ENCODE measurements at places on chromosomes 2 and 18.

GRCh38 chr2:44051593-44052347 is 56.0 kb upstream of the LRPPRC start:
- DNase-seq: no peak

DNA sequence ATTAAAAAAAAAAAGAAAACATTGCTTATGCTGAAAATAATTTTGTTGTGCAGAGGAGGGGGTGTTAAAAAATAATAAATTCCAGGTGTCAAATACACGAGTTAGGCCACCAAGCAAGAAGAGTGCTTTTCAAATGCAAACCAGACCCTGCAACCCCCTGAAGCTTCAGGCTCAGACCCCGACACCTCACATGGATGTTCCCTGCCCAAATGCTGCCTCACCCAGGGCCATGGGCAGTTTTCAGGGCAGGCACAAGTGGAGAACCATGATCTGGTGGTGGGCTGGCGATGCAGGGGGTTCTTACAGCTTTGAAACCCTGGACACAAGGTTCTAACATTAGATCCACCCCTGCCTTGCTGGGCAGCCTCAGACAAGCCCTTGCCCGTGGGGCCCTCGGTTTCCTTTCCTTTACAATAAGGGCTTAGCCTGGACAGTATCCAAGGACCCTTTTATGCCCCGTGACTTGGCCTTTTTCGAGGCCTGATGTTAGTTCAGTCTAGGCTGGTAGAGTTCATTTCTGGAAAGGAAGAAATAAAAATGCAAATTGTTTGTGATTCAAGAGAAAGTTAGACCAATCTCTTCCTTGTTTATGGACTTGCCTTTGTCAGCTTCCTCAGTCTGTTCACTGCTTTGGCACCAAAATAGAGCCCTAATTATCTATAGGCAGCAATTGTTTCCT is 168.7 kb downstream of the DDX1 start:
- no peak for DNase-seq

DNA sequence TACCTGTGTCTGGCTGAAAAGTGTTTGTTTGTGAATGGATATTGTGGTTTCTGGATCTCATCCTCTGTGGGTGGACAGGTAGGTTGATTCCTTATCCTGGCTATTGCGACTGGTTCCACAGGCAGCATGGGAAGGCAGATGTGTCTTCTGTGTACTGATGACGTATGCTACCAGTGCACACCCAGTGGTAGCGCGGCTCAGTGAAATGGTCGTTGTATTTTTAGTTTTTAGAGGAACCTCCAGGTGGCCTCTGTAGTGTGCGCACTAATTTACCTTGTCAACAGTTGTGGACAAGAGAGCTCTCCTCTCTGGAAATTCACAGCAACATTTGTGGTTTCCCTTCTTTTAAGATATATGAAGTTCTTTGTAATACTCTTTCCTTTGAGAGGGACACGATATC is 52.5 kb downstream of the CCDC74A start:
- DNase-seq: no peak

DNA sequence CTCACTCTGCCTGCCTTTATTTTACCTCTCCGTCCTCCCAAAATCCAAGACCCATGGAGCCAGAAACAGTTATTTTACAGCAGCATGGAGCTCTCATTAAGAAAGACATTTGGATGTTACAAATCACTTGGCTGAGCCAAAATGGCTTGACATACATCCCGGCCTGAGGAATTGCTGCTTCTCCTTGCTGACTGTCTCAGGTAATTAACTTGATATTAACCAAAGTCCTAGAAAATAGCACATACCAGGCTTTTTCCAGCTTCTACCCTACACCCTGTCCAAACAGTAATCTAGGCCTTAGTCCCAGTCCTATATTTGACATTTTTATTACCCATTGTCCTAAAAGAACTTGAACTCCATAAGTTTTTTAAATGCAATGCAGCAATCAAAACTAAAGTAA is 205.0 kb downstream of the TMX3 start:
- no peak for DNase-seq
